ENCODE measurements at places on chromosomes 11 and 22.

DNA sequence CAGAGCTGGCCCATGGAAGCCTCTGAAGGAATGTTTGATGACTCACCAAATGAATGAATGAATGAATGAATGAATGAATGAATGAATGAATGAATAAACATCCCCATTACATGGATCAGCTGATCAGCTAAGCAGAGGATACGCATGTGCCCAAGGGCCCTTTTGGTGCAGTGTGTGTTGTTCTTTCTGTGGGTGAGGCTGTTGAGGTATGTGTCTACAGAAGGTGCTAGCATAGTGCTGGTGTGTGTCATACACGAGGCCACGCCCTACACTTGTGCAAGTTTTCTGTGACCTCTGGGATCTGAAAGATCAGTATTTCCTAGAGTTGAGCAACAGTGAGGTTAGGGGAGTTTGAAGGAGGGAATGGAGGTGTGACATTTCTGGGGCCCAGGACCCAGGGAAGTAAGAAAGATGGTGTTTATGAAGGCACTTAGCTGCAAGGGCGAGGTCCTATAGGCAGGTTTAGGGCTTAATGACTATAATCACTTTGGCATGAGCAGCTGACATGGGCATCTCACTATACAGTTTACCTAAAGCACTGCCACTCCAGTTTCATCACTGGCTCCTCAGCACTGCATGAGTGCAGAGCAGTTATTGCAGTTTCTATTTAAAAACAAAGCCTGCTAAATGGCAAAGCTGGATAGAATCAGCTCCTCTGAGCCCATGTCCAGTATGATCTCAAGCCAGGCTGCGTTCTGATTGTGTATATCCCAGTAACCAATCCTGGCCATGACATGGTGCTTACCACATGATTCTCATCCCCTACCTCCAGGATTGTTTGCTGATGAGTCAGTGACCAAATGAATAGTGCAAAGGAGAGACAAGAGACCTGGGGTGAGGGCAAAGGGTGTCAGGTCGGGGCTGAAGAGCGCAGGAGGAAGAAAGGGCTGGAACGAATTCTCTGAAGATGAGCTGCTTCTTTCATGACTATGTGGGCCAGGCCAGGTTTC is 36.4 kb upstream of the E2F8 start:
- DNase-seq = no peak

- DNase-seq = no peak
Measured at GRCh38 chr11:116043857-116044256, 539.6 kb upstream of the CADM1 start.

GRCh38 chr11:1573077-1573902 is 1.2 kb upstream of the DUSP8 start:
- no peak for DNase-seq

- no peak for DNase-seq
Measured at GRCh38 chr11:126475014-126475991, 119.8 kb downstream of the ST3GAL4 start.

DNA sequence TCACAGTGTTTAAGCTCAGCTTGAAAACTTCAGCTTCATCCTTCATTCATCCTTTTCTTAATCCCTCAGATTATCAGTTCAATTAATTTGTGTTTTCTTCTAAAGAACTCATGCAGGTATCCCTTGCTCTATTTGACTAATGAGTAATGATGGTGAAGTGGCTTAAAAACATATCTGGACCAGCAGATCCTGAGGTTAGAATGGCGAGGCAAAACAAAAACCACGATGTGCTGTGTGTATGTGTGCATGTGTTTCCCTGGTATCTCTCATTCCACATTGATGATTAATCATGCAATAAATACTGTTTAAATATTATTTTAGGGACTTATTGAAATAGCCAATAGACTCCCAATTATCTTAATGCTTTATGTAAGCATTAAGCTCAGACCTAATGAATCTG is 437.0 kb downstream of the DYNC2H1 start:
- DNase-seq = no peak

DNA sequence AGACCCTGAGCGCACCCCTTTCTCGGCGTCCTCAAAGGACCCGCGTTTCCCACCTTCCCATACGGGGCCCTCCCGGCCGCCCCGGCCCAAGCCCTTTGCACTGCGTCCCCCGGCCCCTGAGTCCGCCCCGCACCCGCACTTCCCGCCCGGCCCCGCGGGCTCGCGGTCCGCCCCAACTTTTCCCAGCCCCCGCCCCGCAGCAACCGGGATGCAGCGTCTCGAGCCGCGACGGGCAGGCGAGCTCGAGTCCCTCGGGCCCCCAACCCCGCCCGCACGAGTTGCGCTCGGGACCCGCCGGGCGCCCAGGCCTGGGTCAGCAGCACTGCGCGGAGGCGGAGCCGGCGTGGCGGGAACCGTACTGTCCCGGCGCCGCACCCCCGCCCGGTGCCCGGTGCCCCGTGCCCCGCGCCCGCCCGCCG is 371 bp downstream of the SMCO4 start:
- DNase-seq = no peak

GRCh38 chr22:25900880-25901279 is 158.9 kb downstream of the MYO18B start:
- DNase-seq = no peak

DNA sequence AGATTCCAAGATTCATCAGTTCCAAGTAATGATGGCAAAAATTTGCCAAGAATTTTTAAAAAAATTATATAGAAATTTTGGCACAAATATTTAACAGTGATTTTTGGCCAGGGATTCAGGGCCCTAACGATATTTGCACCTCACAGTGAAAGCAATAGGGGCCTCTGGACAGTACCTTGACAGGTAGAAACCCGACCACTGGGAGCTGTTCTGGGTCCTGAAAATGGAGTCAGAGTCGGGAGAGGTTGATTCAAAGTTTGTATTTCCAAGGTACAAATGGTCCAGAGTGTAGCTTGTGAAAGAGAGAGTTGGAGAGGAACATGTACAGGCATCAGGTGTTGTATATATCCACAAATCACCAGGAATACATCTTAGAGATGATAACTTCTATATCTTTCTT is 41.6 kb downstream of the MRGPRX2 start:
- DNase-seq = peak; percentile 62
